ENCODE measurements at places on chromosomes 5 and 9.
A peak's percentile ranks its signal among the peaks of the same experiment; 100 is the strongest.

DNA sequence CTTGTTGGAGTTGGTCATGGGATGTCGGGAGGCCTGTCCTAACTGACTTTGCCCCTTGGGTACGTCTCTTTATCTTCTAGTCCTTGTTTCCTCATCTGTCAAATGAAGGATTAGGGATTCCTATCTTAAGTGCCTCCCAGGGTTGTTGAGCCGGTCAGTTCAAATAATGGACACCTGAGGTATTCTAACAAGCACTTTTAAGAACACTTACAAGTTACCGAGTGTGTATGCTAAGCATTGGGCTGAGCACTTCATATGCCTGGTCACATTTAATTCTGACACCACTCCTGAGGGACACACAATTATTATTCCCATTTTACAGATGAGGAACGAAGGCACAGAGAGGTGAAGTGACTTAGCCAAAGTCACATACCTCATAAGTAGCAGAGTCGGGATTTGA is 37.1 kb downstream of the CAMK2A start:
- DNase-seq, result no peak

- no peak for DNase-seq
Observed at GRCh38 chr9:36154331-36154952, 14.7 kb upstream of the CCIN start.

DNA sequence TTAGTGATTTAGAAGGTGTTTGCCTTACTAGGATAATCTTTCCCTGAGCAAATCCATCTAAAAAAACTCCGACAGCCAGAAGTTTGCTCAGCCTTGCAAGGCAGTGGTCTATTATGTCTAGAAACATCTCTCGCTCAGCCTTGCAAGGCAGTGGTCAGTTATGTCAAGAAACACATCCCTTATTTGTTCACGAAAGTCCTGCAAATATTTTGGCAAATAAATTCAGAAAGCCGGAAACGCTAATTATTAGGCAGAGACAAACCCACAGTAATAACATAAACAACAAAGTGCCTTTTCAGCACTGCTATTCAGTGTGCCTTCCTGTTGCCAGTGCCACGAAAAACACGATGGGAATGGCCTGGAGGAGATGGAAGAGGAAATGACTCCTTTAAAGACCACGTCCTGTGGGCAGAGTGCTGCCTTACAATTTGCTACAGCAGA is 184.5 kb downstream of the GNAQ start:
- DNase-seq, result no peak

DNA sequence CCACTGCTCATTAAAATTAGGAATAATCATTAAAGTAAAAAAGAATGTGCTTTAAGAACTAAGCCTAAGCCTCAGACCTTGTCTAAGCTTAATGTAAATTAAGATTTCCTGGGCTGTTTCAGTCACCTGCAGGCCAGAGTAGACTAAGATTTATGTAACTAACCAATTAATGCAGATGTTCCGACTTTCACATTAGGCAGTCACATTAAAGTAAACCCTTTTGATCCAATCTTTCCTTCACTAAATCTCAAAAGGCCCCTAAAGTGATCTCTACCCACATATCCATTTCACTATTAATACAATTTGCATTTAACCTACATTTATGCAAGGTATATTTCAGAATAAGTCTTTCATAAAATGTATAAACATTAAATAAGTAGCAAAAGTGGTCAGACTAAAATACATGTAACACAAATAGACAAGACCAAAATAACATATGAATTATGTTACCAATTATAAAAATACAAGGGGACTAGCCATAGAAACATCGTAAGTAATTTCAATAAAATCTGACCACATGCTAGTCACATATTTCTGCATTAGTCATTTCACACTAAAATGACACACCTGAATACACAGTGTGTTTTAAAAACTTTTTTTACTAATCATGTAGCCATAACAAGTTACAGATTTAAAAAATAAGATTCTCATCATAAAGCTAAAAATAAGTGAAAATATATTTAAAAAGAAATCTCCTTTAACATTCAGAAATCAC is 7.7 kb downstream of the NR3C1 start:
- no peak for DNase-seq

GRCh38 chr5:133758641-133759040 is 146.3 kb upstream of the FSTL4 start:
- no peak for DNase-seq

GRCh38 chr5:77310494-77311213 is 100.2 kb downstream of the PDE8B start:
- DNase-seq, result no peak

DNA sequence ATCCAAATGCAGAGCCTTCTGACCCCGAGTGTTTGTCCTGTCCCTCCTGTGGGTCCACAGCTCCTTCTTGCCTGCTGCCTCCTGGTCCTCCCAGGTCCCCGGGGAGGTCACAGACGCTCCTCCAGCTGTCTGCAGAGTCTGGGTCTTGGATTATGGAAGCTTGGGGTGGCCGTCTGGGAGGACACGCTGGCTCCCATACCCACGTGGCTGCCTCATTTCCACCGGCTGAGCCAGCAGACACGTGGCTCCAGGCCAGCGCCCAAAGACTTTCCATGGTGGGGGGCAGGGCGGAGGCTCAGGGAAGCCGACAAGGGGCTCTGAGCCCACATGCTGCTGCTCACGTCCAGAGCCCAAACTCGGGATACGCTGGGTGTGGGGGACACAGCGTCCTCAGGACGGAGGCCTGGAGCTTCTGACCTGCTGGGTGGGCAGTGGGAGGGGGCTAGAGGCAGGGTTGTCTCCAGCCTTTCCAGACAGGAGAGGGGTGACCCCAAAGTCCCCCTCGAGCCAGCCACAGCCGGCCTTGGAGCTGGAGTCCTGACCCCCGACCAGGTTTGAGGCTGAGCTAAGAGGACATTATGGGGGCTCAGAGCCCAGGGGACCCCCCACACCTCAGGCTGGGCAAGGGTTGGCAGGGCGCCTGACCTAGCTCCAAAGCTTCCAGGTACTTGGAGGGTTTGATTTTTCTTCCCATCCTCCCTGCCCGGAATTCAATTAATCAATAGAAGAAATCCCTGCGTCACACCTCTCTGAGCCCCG is 24.2 kb upstream of the RNU6ATAC start:
- no peak for DNase-seq

- DNase-seq, result no peak
Observed at GRCh38 chr9:5593904-5594303, 35.0 kb upstream of the RIC1 start.

DNA sequence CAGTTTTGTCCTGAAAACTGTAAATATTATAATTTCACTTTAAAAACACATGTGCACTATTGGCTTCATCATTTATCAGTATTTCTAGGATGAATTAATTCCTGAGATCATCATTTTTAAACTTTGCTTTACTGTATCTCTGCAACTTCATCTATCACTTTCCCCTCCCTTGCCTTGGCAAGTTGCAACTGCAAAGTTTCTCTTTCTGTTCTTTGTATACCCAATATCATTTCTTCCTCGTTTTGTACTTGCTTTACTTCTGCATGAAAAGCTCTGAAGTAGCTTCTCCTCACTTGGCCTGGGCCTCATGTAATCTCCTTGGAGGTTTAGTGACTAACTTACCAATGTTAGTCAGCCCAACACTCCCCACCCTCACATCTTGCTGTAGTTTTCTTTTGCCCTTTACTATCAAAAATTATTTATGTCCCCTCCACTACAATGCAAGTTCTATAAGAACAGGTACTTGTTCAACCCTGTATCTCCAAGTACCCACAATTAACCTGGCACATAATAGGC is 12.8 kb downstream of the C5orf63 start:
- DNase-seq, result no peak

DNA sequence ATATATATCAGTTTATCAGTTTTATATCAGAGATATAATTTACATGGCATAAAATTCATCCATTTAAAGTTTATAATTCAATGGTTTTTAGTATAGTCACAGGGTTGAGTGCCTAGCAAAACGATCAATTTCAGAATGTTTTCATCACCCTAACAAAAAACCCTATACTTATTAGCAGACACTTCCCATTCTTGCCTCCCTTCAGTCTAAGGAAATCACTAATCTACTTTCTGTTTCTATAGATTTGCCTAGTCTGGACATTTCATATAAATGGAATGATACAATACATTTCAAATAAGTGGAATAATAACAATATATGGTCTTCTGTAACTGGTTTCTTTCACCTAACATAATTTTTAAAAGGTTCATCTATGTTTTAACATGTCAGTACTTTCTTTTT is 9.6 kb upstream of the LNPEP start:
- DNase-seq, result no peak

GRCh38 chr5:66164044-66164790 is 20.1 kb downstream of the SREK1 start:
- no peak for DNase-seq

DNA sequence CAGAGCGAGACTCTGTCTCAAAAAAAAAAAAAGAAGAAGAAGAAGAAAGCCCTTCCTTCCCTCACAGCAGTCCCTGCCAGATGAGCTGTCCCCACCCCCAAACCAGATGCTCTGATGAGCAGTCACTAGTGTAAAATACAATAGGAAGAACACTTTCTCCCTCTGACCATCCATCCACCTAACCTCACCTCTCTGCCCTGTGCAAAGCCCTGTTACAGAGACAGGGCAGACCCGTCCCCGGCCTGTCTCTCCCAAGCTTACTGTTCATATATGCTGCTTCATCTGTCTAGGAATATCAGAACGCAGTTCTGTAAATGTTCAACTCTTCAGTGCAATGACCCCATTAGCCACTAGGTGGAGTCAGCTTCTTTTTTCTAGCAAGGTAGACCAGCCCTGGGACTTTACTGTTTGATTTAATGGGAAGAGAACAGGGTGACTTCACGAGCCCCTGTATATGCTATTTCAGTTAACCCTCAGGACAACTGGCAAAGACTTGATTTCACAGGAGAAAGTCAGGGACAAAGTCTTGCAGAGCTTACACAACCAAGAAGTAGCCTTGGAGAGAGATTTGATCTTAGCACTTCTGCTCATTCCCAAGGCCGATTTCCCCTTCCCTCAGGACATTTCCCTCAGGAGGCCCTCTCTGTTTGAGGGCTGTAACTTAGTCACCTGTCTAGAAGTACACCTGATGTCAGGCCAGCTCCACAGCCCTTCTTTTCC is 14.9 kb upstream of the FGFR4 start:
- DNase-seq, result peak; percentile 82

DNA sequence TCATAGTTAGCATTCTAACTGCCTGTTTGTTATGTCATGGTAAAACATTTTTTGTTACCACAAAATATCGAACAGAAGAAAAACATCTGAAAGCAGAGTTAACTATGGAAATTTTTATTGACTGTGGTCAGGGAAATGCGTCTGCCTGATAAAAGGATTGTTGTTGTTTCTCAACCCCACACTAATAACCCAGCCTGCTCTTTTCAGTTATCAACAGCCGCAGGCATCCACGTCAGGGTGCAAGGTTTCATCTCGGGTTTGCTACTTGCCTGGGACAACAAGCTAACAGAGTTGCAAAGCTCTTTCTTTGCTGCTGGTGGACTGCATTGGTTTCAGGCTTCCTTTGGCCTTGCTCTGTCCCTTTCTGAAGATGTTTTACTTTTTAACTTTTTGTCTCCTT is 969.2 kb downstream of the CDH18 start:
- DNase-seq, result no peak

GRCh38 chr9:93265301-93265971 is 81.5 kb downstream of the WNK2 start:
- DNase-seq, result peak; percentile 64

DNA sequence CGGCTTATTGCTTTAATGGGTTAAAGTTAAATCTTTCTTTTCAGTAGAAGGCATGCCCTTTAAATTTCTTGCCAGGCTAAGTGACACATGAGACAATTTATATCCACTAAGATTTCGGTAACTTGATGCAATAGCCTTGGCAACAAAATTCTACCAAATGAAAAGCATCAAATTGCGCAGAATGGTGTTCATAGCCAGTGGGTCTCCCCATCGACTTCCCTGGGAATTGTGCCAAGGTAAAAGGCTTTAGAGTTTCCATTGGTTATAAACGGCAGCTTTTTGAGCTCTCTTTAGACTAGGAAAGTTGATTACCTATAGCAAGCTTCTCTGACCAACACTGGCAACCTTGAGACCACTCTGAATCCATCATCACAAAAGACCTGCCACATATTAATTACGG is 358.4 kb downstream of the ARRDC3 start:
- no peak for DNase-seq

GRCh38 chr9:4519604-4520003 is 29.3 kb downstream of the SLC1A1 start:
- DNase-seq, result no peak

DNA sequence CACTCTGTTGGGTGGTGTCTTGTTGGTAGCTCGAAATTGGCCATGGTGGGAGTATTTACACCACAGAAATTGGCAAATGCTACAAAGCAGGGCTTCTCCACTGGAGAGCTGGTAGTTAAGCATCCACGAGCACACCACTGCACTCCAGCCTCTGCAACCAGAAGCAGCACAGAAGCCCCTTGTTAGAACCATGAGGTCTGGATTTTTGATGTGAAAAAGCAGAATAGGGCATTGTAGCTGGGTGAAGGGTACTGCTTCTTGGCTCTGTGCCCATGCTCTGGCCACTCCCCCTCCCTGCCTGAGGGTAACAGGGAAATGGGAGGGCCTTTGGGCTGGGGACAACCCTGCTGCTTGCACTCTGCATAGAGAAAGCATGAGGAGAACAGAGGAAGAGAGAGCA is 81.2 kb upstream of the UBTD2 start:
- DNase-seq, result peak; percentile 68

DNA sequence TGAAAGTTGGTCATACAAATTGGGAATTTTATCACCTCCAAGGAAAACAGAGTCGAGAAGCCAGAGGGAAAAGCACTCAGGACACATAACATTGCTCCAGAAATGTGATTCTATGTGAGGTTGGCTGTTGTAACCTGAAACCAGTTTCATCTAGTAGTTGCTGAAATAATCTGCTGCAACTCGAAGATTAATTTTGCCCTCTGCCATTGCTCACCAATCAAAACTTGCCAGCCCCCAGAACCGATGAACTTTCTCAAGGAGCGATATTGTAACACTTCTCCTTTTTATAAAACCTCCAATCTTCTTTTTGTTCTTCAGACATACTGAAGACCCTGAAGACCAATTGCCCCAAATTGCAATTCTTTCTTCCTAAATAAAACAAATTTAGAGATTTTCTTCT is 31.1 kb downstream of the C5orf58 start:
- no peak for DNase-seq

GRCh38 chr5:51013036-51013435 is 346.6 kb downstream of the PARP8 start:
- DNase-seq, result no peak

DNA sequence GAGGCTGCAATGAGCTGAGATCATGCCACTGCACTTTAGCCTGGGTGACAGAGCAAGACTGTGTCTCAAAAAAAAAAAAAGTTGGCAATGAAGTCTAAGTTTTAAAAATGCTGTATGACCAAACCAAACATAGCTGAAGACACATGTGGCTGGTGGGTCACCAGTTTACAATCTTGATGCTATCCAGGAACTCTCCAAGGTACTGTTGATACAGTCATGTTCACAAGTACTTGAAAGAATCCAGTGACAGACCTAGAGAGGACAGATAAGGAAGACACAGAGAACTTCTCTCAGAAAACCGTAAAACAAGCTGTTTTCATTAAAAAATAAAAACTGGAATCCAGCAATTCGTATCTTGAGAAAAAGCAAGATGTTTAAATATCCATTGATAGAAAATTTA is 95.7 kb downstream of the ACTBL2 start:
- DNase-seq, result no peak

Data from posterior cingulate gyrus (tissue), 11 donors.